T-helper 2 cell treated with Interferon-gamma antibody and Interleukin-4, amounts not matched to agents 5 μg/mL and 100 μg/mL, for 36 hours (primary cell): ENCODE measurements at places on chromosomes 1 and 21.

- DNase-seq = no peak
Observed at GRCh38 chr1:39104158-39105060, 78.3 kb downstream of the NDUFS5 start.

DNA sequence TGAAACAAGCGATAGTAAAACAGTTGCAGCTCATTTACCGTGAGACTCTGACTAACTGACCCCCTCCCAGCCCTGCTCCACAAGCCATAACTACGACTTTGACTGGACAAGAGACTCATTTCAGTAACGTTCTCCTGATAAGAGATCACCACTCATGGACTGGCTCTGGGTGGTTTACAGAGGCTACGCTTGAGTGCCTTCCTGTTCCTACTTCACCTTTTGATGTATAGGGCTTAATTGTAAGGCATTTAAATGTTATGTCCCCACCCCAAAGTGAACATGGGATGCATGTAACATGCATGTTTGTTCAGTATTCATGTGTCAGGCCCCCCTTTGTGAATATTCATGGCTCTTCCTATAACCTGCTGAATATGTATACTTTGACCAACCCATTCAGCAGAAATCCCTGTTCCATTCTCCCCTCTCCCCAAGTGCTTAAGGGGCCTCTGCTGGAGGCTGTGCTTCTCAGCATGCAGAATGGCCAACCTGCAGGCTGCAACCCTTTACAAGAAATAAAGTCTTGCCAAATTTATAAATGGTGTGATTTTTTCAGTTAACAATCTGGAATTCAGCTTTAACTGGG is 50.7 kb upstream of the SPOCD1 start:
- no peak for DNase-seq

GRCh38 chr1:62423580-62424242 is 13.1 kb upstream of the USP1 start:
- no peak for DNase-seq

- no peak for DNase-seq
Observed at GRCh38 chr1:40984066-40984465, 4.6 kb downstream of the CTPS1 start.

DNA sequence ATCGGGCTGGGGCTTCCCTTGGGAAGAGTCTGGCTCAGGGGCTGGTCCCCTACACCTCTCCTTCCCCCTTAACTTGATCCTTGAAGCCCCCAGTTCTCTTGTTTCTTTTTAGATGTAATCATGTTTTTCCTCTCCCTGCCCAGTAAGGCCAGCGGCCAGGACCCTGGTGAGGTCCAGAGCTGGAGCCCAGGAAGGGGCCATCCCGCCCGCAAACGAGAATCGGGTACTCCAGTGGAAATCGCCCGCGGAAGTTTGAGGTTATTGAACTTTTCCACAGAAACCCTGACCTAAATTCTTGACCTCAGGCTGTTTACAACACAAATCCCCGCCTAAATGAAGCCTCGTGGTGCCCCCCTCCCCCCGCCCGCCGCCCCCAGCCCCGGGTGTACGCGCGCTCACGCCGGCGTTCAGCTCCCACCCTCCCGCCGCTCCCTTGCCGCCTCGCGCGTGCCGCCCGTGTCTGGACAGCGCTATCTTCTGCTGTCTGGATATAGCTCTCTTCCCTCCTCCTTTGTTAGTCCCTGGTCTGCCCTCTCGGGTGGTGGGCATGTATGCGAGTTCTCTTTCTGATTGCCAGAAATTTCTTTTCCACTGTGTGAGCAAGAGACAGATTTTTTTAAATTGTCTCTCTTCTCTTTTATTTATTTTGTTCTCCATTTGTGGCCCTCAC is 165.9 kb upstream of the CACNA1E start:
- DNase-seq = no peak

- no peak for DNase-seq
Observed at GRCh38 chr1:19122668-19123067, 87.4 kb downstream of the UBR4 start.

DNA sequence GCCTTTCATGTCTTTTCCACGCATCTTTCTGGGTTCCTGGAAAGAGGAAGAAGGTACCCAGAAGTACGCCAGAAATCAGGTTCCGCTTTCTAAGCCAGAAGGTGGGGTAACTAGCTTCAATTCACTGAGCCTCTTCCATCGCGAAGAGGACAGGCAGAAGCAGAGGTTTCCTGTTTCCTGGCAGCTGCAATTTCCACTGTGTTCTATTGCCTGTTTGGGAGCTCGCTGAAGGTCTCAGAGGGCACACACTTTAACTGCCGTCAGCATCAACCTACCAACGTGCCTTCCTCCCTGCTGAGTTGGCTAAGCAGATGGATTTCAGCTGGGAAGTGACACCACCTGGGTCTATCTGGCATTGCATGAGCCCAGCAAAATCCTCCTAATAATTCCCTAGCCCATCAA is 10.0 kb downstream of the NCF2 start:
- DNase-seq = no peak
